A549 treated with AZD2906 at 1 μM for 4 hours (cell line): ENCODE measurements at places on chromosomes 13 and 19. TPM values are rescaled to one million over a fixed set of nuclear protein-coding genes. Genes with fewer than 3 reads are reported as not detected.

SMARCA4 gene
- 6.8 to 10.7 TPM (median 8.5 TPM) in 5 replicates for total RNA-seq

DIAPH3 gene
- 6.2 to 8.8 TPM (median 7.6 TPM) in 5 replicates for total RNA-seq

IZUMO2 gene
- total RNA-seq: not detected in 5 replicates

CD79A gene
- 0.80 to 1.3 TPM (median 1.0 TPM) in 5 replicates for total RNA-seq

SIGLEC8 gene
- not detected in 5 replicates for total RNA-seq

CALR gene
- 477 to 541 TPM (median 511 TPM) in 5 replicates for total RNA-seq

CEACAM1 gene
- 1.7 to 2.3 TPM (median 2.0 TPM) in 5 replicates for total RNA-seq

ZNF358 gene
- 16.8 to 19.5 TPM (median 18.6 TPM) in 5 replicates for total RNA-seq

FPR3 gene
- not detected in 5 replicates for total RNA-seq

MAG gene
- total RNA-seq: 0.03 to 0.10 TPM in 2 of 5 replicates, not detected in the others

ATP4B gene
- total RNA-seq: not detected in 5 replicates

N4BP2L2 gene
- 16.8 to 23.9 TPM (median 20.7 TPM) in 5 replicates for total RNA-seq

DAND5 gene
- total RNA-seq: 0.06 to 0.09 TPM (median 0.07 TPM) in 3 of 5 replicates, not detected in the others

TMTC4 gene
- total RNA-seq: 8.1 to 11.7 TPM (median 10.7 TPM) in 5 replicates

CERS4 gene
- 1.8 to 3.8 TPM (median 3.3 TPM) in 5 replicates for total RNA-seq

IRGC gene
- not detected in 5 replicates for total RNA-seq

ZNF606 gene
- 1.6 to 2.4 TPM (median 2.3 TPM) in 5 replicates for total RNA-seq

LAIR1 gene
- not detected in 5 replicates for total RNA-seq

TBXA2R gene
- total RNA-seq: 1.2 to 1.6 TPM (median 1.3 TPM) in 5 replicates

MAST3 gene
- 1.8 to 2.5 TPM (median 2.2 TPM) in 5 replicates for total RNA-seq

ZNF66 gene
- not detected in 5 replicates for total RNA-seq

SIGLECL1 gene
- total RNA-seq: not detected in 5 replicates

GTF2F1 gene
- 52.5 to 56.7 TPM (median 56.4 TPM) in 5 replicates for total RNA-seq

TMEM161A gene
- total RNA-seq: 20.3 to 25.7 TPM (median 23.5 TPM) in 5 replicates

DMKN gene
- total RNA-seq: 34.4 to 41.4 TPM (median 35.8 TPM) in 5 replicates

LRRC63 gene
- total RNA-seq: 0.08 TPM in 1 of 5 replicates, not detected in the others

NANOS3 gene
- total RNA-seq: 2.1 to 3.6 TPM (median 2.8 TPM) in 5 replicates

ETFB gene
- total RNA-seq: 249 to 269 TPM (median 260 TPM) in 5 replicates

SBK2 gene
- total RNA-seq: 1.5 to 2.4 TPM (median 1.9 TPM) in 5 replicates

NMRK2 gene
- not detected in 5 replicates for total RNA-seq

KISS1R gene
- total RNA-seq: 0.25 to 0.48 TPM (median 0.41 TPM) in 5 replicates

GIPR gene
- 2.0 to 3.3 TPM (median 2.9 TPM) in 5 replicates for total RNA-seq

MAMSTR gene
- total RNA-seq: 0.25 to 0.52 TPM (median 0.35 TPM) in 5 replicates

LIM2 gene
- not detected in 5 replicates for total RNA-seq

VSTM2B gene
- not detected in 5 replicates for total RNA-seq

SCN1B gene
- total RNA-seq: 11.1 to 20.6 TPM (median 20.1 TPM) in 5 replicates

ZNF99 gene
- total RNA-seq: not detected in 5 replicates

CCDC61 gene
- total RNA-seq: 4.1 to 6.2 TPM (median 4.6 TPM) in 5 replicates

ZNF69 gene
- total RNA-seq: not detected in 5 replicates

CIC gene
- total RNA-seq: 41.0 to 51.7 TPM (median 50.3 TPM) in 5 replicates

ZNF490 gene
- 0.50 to 1.3 TPM (median 0.61 TPM) in 5 replicates for total RNA-seq

NFKBIB gene
- total RNA-seq: 63.7 to 125 TPM (median 100 TPM) in 5 replicates

ZNF177 gene
- total RNA-seq: 0.30 to 0.76 TPM (median 0.55 TPM) in 5 replicates

PODNL1 gene
- 0.65 to 1.6 TPM (median 1.4 TPM) in 5 replicates for total RNA-seq

TTC9B gene
- total RNA-seq: 0.20 to 0.61 TPM (median 0.49 TPM) in 5 replicates

PNMA8A gene
- 7.9 to 10.4 TPM (median 8.8 TPM) in 5 replicates for total RNA-seq

EGLN2 gene
- 82.4 to 100 TPM (median 99.5 TPM) in 5 replicates for total RNA-seq

SLC25A41 gene
- 0.08 to 0.15 TPM (median 0.14 TPM) in 4 of 5 replicates, not detected in the other for total RNA-seq

NEK3 gene
- total RNA-seq: 5.9 to 9.5 TPM (median 7.0 TPM) in 5 replicates

NCR1 gene
- total RNA-seq: not detected in 5 replicates

TEKTIP1 gene
- total RNA-seq: 0.16 to 0.21 TPM (median 0.20 TPM) in 3 of 5 replicates, not detected in the others

FGF22 gene
- 0.46 to 0.82 TPM (median 0.66 TPM) in 5 replicates for total RNA-seq

STOML3 gene
- not detected in 5 replicates for total RNA-seq

MYPOP gene
- total RNA-seq: 6.4 to 10.3 TPM (median 10.1 TPM) in 5 replicates

SERP2 gene
- total RNA-seq: not detected in 5 replicates

CABP5 gene
- not detected in 5 replicates for total RNA-seq

KCTD12 gene
- 1.5 to 1.9 TPM (median 1.7 TPM) in 5 replicates for total RNA-seq
